ENCODE measurements at places on chromosomes 4 and X.

- DNase-seq: no peak
These were observed 248.0 kb upstream of the KCNIP4 start for GRCh38 chr4:22196551-22196950.

GRCh38 chr4:90306810-90307209 is 179.6 kb downstream of the CCSER1 start:
- no peak for DNase-seq

DNA sequence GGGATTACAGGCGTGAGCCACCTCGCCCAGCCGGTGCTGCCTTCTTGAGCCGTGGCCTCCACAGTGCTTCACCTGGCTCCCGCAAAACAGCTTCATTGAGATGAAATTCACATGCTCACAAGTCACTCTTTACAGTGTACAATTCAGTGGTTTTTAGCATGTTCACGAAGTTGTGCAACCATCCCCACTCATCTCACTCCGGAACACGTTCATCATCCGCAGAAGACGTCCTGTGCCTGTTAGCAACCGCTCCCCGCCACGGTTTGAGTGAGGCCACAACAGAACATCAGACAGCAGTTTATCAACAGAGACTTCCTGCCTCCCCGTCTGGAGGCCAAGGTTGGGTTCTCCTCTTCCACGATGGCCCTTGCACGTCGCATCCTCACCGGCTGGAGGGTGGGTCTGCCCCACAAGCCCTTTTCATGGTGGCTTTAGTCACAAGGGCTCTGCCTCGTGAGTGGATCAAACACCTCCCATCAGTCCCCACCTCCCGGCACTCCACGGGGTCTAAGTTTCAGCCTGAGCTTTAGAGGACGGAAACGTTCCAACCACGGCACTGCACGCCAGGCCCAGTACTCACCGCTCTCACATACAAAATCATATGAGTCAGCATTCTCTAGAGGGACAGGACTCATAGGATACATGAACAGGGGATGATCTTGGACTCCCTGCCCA is 29.6 kb upstream of the SPON2 start:
- peak; percentile 70 for DNase-seq

- no peak for DNase-seq
These were observed 18.1 kb downstream of the CLTRN start for GRCh38 chrX:15646543-15646942.

GRCh38 chr4:157372567-157372966 is 152.0 kb downstream of the GRIA2 start:
- DNase-seq: no peak

- DNase-seq: no peak
These were observed 48.6 kb downstream of the DCLK2 start for GRCh38 chr4:150126864-150127203.

- no peak for DNase-seq
These were observed 22.4 kb downstream of the FAM53A start for GRCh38 chr4:1661695-1662094.

DNA sequence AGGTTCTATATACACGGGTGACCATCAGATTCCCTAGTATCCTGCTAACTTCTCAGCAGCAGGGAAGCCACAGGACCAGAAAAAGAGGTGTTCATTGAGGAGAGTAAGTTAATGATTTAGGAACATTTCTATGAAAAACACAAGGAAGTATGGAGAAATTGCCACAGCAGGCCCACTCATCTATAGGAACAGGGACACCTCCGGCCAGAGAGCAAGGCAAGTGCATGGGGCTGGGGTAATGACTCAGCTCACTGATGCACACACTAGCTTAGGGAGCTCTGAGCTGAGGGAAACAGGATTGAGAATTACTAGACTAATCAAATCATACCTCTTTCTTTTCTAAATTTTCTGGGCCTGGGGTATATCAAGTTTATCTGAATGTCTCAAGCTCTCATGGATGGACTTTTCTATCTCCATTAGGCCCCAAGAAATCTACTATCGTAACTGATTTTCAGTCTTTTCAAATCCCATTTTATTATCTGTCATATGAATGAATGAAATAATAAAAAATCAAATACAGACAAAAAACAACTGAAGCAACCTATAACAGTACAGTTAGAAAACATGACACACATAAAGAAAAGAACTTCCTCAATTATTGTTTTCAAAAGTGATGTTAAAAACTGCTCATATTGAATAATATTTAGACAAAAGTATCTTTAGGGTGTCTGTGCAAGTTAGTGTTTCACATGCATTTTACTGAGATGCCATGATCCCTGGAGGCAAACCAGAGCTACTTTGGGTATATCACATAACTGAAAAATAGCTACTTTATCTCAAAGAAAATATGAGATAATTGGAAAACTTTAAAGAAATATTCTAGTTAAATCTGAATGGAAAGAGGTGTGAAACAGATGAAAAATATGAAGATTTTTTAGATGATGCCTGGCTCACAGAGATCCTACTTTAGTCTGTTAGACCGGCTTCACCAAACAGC is 89.8 kb downstream of the FBXO8 start:
- no peak for DNase-seq

DNA sequence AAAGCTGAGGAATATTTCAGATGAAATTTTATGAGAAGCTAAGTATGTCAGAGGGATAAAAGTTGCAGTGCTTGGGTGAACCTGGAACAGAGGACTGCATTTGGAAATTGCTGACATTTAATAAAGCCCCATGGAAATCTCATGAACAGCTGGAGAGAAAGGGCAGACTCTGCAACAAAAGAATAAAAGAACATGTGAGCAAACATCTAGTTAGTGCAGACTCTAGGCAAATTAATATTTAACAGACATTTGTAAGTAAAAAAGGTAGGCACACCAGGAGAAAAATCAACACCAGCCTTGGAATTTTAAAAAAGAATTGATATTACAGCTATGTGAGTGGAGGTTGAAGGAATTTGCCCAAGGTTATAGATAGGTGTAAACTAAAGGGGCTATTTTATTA is 114.6 kb upstream of the PUDP start:
- no peak for DNase-seq

- peak; percentile 46 for DNase-seq
These were observed 33.9 kb downstream of the CPLX1 start for GRCh38 chr4:791898-792625.

DNA sequence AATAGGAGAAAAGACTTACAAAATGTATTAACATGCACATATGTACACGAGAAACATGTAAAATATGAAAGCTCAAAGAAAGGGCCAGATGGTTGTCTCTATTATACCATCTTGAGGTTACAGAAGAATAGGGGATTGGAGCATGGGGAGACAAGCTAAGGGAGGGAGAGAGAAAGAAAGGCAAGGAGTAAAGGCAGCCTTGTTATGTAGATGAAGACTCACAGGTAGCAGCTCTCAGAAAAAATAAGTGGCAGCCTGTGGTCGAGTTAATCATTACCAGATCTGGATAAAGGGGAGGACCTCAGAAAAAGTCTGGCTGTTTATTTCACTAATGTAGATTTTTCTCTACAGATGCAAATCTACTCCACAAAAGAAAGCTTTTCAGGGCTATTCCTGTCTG is 26.6 kb upstream of the PPP1R2C start:
- no peak for DNase-seq

DNA sequence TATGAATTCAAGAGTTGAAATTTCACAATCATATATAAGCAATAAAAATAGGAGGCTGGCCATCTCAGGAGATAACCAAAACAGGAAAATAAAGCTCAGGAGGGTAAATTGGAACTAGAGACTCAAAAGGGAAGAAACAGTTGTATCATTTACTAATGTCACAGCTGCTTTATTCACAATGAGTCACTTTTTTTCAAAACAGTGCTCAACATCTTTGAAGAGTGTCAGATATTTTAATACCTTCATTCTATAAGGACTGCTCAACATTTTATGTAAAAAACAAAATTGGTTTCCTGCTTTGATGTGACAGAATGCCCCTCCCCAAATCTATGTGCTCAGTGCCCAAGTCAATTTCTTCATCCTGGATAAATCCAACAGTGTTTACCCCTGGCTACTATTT is 97.7 kb downstream of the DDX60 start:
- no peak for DNase-seq

DNA sequence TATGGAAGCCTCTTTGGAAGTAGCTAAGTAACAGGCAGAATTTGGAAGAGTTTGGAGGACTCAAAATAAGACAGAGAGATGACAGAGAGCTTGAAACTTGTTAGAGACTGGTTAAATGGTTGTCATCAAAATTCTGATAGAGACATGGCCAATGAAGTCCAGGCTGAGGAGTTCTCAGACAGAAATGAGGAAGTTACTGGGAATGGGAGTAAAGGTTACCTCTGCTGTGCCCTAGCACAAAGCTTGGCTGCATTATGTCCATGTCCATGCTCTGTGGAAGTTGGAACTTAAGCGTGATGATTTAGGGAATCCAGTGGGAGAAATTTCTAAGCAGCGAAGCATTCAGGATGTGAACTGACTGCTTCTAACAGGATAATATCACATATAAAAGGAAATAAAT is 146.2 kb upstream of the NDST4 start:
- no peak for DNase-seq

- DNase-seq: no peak
These were observed 410.9 kb downstream of the PDGFC start for GRCh38 chr4:156560701-156561100.

- no peak for DNase-seq
These were observed 118.5 kb downstream of the BTC start for GRCh38 chr4:74675673-74676279.

DNA sequence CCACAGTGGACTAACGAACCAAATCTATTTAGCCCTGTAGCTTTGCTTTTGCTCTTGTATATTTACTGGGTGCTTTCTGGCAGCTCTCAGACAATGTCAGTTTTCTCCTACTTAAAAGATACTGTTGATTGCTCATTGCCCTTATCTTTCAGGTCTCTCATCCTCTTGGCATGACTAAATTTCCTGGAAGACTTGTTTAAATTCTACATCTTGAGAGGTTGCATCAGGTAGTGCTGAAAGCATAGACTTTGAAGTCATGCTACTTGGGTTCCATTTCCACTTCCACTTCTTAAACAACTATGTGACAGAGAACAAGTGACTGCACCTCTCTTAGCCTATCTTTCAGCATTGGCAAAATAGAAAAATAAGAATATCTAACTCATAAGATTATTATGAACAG is 8.4 kb downstream of the TDO2 start:
- DNase-seq: no peak

DNA sequence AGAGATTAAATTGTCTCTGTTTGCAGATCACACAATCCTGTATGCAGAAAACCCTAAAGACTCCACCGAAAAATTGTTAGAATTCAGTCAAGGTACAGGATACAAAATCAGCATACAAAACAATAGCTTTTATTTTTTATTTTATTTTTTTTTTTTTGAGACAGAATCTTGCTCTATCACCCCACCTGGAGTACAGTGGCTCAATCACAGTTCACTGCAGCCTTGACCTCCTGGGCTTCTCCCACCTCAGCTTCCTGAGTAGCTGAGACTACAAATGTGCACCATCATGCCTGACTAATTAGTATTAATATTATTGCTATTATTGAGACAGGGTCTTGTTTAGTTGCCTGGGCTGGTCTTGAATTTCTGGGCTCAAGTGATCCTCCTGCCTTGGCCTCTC is 8.9 kb upstream of the PLXNB3 start:
- DNase-seq: no peak

GRCh38 chr4:156961196-156962057 is 10.2 kb downstream of the PDGFC start:
- DNase-seq: no peak

GRCh38 chrX:126177133-126177840 is 11.2 kb upstream of the DCAF12L2 start:
- no peak for DNase-seq

DNA sequence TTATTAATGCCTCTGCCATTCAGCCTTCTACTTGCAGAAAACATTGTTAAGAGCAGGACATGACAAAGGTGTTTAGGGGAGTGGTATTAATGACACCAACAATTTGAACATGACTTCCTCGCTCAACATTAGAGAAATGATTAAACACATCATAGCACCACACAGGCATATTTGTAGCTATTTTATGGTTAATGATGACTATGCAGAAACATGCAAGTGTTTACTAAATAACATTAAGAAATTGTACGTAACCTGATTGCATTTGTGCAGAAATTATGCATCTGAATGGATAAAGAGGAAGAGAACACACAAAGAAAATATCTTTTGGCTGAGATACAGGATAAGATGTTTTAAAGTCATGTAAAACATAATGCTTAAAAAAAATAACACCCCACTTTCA is 323.5 kb downstream of the LDB2 start:
- no peak for DNase-seq

DNA sequence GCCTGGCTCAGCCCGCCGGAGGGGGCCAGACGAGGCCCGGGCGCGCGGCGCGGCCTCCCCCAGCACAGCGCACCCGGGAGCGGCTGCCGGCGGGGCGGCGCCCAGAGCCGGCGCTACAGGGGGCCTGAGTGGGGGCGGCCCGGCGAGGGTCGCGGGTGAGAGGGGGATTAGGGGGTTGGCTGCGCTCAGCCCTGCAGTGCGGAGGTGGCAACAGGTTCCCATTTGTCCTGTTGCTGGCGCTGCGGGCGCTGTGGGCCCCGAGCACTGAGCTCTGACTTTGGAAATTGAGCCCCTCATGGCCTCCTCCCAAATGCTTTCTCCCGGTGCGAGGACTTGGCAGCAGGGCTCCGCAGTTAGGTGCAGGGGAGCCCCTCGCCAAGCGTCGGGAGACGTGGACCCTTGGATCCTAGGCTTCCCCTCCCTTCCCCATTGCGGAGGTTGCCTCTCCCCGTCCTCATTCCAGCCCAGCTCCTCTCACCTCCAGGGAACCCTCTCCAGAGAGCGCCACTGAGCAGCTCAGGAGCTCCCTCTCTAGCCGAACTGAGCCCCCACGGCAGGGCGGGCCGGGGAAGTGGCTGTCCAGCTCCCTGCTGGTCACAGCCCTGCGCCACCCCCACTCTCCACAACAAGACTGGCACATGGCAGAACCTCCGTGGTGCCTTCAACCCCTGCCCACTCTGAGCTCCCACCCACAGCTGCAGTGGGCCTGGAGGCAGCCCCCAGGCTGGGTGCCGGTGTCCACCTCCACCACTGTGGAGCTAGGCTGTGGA is 2.5 kb upstream of the DUSP9 start:
- DNase-seq: no peak

DNA sequence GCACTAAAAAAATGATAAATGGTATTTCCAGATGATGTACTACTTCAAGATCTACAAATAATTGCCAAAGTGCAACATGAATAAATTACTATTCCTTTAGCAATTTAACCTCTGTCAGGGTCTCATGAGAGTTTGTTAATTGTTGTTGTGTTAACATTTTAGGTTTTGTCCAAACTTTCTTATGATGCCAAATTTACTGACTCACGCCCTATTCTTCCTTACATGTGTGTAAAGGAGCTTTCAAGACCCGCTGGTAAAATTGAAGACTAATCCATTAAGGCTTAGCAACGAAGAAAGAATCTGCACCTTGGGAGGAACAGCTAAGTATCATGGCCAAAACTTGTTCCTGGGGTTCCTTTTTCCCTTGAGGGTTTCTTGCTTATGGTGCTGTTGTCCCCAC is 252.7 kb upstream of the JADE1 start:
- no peak for DNase-seq
